CD4-positive, alpha-beta T cell (primary cell): ENCODE measurements at places on chromosomes 1 and 21.

GRCh38 chr1:192418552-192419285 is 101.9 kb downstream of the RGS21 start:
- no peak overlapping the region for H3K27ac ChIP-seq
- H3K4me3 ChIP-seq = no peak overlapping the region
- DNase-seq = no peak

DNA sequence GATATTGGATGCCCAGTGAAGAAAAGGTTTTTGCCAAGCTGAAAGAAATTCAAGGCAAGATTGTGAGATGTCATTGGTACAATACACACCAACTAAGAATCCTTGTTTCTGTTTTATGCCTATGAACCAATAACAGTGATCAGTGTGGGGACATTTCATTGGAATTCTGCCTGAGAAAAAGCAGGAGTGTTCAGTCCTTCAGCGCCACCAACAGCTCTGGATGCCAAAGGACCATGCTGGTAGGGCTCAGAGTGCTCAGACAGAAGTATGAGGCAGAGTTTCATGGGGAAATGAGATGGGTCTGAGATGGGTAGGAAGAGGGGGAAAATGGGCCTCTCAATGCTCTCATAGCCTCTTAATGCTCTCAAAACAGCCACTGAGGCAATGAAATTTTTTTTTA is 56.5 kb downstream of the GABPA start:
- H3K4me1 ChIP-seq = peaks cover 5% of the 10 kb centered on the region
- no peak overlapping the region for H3K4me3 ChIP-seq
- H3K27me3 ChIP-seq = no peaks in the 10 kb centered on the region
- no peaks in the 10 kb centered on the region for H3K36me3 ChIP-seq

- no peak overlapping the region for H3K4me3 ChIP-seq
- H3K27me3 ChIP-seq = no peaks in the 10 kb centered on the region
- no peak for DNase-seq
Observed at GRCh38 chr1:73144311-73144710, 862.0 kb upstream of the NEGR1 start.

DNA sequence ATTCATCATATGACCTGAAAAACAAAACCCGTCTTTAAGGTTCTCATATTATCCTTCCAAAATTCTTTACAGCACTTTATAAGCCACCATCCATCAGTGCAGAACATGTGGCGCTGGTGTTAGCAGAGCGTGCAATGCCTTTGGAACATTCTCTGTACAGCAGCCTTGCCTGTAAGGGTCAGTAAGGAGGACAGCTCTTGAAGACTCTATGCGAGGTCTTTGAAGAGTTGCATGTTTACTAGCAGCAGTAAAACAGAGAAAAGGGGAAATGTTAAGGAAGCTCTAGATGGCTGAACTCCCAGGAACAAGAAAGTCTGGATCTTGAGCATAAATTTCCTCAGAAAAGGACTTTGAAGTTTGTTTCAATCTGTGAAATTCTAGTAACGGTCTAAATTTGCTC is 365.6 kb downstream of the DUSP10 start:
- H3K27me3 ChIP-seq = no peaks in the 10 kb centered on the region
- H3K36me3 ChIP-seq = no peaks in the 10 kb centered on the region
- DNase-seq = no peak
- no peak overlapping the region for H3K27ac ChIP-seq
- no peak overlapping the region for H3K4me3 ChIP-seq

GRCh38 chr1:117600966-117601365 is 4.9 kb upstream of the TENT5C start:
- DNase-seq = no peak
- no peaks in the 10 kb centered on the region for H3K27me3 ChIP-seq
- no peak overlapping the region for H3K4me3 ChIP-seq
- H3K36me3 ChIP-seq = no peaks in the 10 kb centered on the region
- no peak overlapping the region for H3K27ac ChIP-seq

DNA sequence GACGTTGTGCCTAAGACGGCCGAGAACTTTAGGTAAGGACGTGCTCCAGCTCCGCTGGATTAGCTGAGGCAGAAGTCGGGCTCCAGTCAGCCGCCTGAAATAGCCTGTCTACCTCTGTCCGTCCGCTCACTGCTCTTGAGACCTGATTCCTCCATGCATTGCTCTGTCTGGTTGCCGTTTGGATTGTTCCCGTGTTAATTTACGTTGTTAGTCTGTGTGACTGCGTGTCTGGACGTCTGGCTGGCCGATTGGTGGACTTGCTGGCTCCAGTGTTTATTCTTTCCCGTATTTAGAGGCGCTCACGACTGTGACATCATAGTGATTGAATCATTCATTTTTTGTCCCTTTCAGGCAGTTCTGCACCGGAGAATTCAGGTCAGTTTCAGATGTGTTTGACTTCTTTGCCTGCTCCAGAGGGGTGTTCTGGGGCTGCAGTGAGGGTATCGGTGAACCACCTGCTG is 684 bp downstream of the PPIH start:
- peak overlapping the region; percentile 94 for H3K4me3 ChIP-seq
- H3K27ac ChIP-seq = peak overlapping the region; percentile 77
- H3K4me1 ChIP-seq = peaks cover 18% of the 10 kb centered on the region
- no peaks in the 10 kb centered on the region for H3K27me3 ChIP-seq
- no peak for DNase-seq
- H3K36me3 ChIP-seq = peaks cover 28% of the 10 kb centered on the region

DNA sequence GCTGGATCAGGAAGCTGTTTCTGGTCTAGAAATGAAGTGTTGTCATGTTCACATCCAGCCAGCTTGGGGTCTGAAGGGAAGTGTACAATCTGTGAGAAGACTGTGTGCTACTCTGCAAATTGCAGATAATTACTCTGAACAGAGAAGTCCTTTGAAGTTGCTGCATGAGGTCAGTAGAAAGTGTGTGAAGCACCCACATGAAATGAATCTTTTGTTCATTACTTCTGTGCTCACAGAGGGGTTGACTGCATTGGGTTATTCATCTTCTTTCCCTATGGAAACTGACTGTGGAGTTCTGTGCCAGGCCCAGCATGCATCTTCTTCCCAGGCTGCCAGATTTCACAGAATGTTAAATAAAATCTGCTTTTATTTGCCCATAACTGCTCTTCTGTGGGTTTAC is 47.1 kb downstream of the CTH start:
- peaks cover 6% of the 10 kb centered on the region for H3K27me3 ChIP-seq
- no peak for DNase-seq
- no peaks in the 10 kb centered on the region for H3K4me1 ChIP-seq
- H3K4me3 ChIP-seq = no peak overlapping the region
- H3K36me3 ChIP-seq = no peaks in the 10 kb centered on the region
- H3K27ac ChIP-seq = no peak overlapping the region

GRCh38 chr1:196584696-196585095 is 23.5 kb downstream of the KCNT2 start:
- H3K27me3 ChIP-seq = no peaks in the 10 kb centered on the region
- no peak overlapping the region for H3K4me3 ChIP-seq
- no peak overlapping the region for H3K27ac ChIP-seq
- no peak for DNase-seq

- peak overlapping the region; percentile 64 for H3K4me3 ChIP-seq
- H3K27me3 ChIP-seq = no peaks in the 10 kb centered on the region
- DNase-seq = no peak
- peaks cover 15% of the 10 kb centered on the region for H3K36me3 ChIP-seq
Observed at GRCh38 chr1:226061068-226061840, 1.3 kb upstream of the H3-3A start.

GRCh38 chr21:46625759-46626158 is 9.7 kb upstream of the PRMT2 start:
- H3K4me1 ChIP-seq = peaks cover 78% of the 10 kb centered on the region
- H3K27me3 ChIP-seq = no peaks in the 10 kb centered on the region
- H3K36me3 ChIP-seq = no peaks in the 10 kb centered on the region
- no peak for DNase-seq

- H3K27me3 ChIP-seq = no peaks in the 10 kb centered on the region
- DNase-seq = no peak
- no peak overlapping the region for H3K4me3 ChIP-seq
- H3K36me3 ChIP-seq = peaks cover 3% of the 10 kb centered on the region
- peaks cover 2% of the 10 kb centered on the region for H3K4me1 ChIP-seq
Observed at GRCh38 chr1:89539128-89539527, 14.5 kb downstream of the LRRC8B start.

GRCh38 chr1:3350506-3351261 is 103.8 kb upstream of the ARHGEF16 start:
- H3K27me3 ChIP-seq = peaks cover 3% of the 10 kb centered on the region
- no peak overlapping the region for H3K27ac ChIP-seq
- no peak overlapping the region for H3K4me3 ChIP-seq
- DNase-seq = no peak

DNA sequence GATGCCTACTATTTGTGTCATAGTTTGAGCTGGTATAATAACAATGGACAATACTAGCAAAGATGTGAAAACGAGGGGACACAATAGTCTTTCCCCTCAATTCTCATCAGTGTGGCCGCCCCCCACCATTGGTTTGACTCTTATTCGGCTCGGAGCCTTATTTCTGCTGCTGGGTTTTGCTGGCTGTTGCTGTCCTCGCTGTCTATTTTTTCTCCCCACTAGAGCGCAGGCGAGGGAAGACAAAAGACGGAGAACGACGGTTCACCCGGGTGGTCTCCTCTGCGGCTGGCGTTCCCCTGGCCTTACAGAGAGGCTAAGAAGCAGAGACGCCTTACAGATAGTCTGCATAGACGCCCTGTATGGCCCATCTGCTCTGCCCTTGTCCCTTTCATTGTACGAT is 19.4 kb downstream of the CLIC6 start:
- H3K27me3 ChIP-seq = peaks cover 15% of the 10 kb centered on the region
- no peaks in the 10 kb centered on the region for H3K4me1 ChIP-seq
- DNase-seq = no peak
- no peak overlapping the region for H3K27ac ChIP-seq

DNA sequence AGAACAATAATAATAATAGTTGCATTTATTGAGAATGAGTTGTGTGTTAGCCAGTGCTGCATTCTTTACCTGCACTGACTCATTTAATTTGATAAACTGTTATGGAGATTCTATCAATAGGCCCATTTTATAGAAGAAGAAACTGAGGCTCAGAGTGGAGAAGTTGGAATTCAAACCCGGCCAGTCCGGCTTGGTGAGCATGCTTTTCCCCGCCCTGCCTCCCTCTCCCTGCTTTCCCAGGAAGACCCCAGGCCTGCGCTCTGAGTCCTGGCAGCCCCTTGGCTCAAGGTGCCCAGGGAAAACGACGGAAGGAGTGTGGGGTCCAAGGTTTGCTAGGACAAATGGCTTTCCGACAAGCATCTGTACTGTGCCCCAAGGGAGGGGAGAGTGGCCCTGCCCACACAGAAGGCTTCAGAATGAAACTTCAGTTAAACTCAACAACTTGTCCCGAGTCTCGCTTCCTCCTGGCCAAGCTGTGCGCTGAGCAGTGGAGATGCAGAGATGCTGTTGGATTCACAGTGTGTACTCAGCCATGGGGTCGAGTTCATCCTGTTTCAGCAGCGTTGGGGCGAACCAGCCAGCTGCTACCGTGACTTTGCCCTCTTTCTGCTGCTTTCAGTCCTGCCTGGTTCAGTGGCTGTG is 23.3 kb upstream of the PADI6 start:
- no peaks in the 10 kb centered on the region for H3K36me3 ChIP-seq
- no peaks in the 10 kb centered on the region for H3K4me1 ChIP-seq
- H3K4me3 ChIP-seq = no peak overlapping the region

GRCh38 chr1:53376041-53376461 is 48.2 kb upstream of the LRP8 start:
- H3K4me3 ChIP-seq = no peak overlapping the region
- H3K27ac ChIP-seq = no peak overlapping the region
- H3K4me1 ChIP-seq = no peaks in the 10 kb centered on the region
- no peaks in the 10 kb centered on the region for H3K36me3 ChIP-seq
- no peak for DNase-seq

- H3K4me3 ChIP-seq = no peak overlapping the region
- no peak overlapping the region for H3K27ac ChIP-seq
- H3K4me1 ChIP-seq = peaks cover 61% of the 10 kb centered on the region
- H3K27me3 ChIP-seq = peaks cover 4% of the 10 kb centered on the region
Observed at GRCh38 chr1:2890221-2890850, 88.8 kb upstream of the TTC34 start.

GRCh38 chr1:19416921-19417470 is 68.3 kb downstream of the CAPZB start:
- H3K36me3 ChIP-seq = peaks cover 65% of the 10 kb centered on the region
- H3K4me1 ChIP-seq = peaks cover 41% of the 10 kb centered on the region
- no peak overlapping the region for H3K27ac ChIP-seq
- H3K4me3 ChIP-seq = no peak overlapping the region
- H3K27me3 ChIP-seq = no peaks in the 10 kb centered on the region
- DNase-seq = no peak

DNA sequence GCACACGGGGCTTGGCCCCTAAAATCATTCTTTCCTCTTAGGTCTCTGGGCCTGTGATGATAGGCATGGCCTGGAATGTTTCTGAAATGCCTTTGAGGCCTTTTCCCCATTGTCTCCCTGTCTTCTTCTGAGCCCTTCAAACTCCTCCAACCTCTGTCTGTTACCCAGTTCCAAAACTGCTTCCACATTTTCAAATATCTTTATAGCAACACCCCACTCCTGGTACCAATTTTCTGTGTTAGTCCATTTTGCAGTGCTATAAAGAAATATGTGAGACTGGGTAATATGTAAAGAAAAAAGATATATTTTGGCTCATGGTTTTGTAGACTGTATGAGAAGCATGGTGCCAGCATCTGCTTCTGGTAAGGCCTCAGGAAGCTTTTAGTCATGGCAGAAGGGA is 158.8 kb downstream of the TM2D1 start:
- no peaks in the 10 kb centered on the region for H3K36me3 ChIP-seq
- H3K27me3 ChIP-seq = no peaks in the 10 kb centered on the region
- no peak overlapping the region for H3K4me3 ChIP-seq
- H3K4me1 ChIP-seq = no peaks in the 10 kb centered on the region
- no peak for DNase-seq
- no peak overlapping the region for H3K27ac ChIP-seq

GRCh38 chr1:30371888-30372791 is 351.2 kb downstream of the MATN1 start:
- H3K4me1 ChIP-seq = no peaks in the 10 kb centered on the region
- no peak overlapping the region for H3K27ac ChIP-seq
- no peaks in the 10 kb centered on the region for H3K36me3 ChIP-seq
- no peaks in the 10 kb centered on the region for H3K27me3 ChIP-seq
- no peak for DNase-seq

DNA sequence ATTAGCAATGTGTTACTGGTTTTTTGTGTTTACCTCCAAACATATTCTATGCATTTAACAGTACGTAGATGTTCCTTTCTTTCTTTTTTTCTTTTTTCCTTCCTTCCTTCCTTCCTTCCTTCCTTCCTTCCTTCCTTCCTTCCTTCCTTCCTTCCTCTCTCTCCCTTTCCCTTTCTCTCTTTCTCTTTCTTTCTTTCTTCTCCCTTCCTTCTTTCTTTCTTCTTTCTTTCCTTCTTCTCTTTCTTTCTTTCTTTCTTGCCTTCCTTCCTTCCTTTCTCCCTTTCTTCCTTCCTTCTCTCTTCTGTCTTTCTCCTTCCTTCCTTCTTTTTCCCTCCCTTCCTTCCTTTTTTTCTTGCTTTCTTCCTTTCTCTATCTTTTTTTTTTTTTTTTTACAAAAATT is 46.2 kb upstream of the GNG12 start:
- H3K36me3 ChIP-seq = no peaks in the 10 kb centered on the region
- no peak for DNase-seq
- H3K4me3 ChIP-seq = no peak overlapping the region
- H3K27me3 ChIP-seq = peaks cover 8% of the 10 kb centered on the region

- H3K4me3 ChIP-seq = no peak overlapping the region
- no peaks in the 10 kb centered on the region for H3K36me3 ChIP-seq
- H3K27ac ChIP-seq = no peak overlapping the region
- no peak for DNase-seq
- H3K27me3 ChIP-seq = peaks cover 3% of the 10 kb centered on the region
- H3K4me1 ChIP-seq = no peaks in the 10 kb centered on the region
Observed at GRCh38 chr1:162353078-162353477, 23.6 kb downstream of the SPATA46 start.
